ENCODE measurements at places on chromosomes 16 and 17.

- no peak for DNase-seq
Measured at GRCh38 chr16:72928090-72928981, 119.6 kb downstream of the ZFHX3 start.

DNA sequence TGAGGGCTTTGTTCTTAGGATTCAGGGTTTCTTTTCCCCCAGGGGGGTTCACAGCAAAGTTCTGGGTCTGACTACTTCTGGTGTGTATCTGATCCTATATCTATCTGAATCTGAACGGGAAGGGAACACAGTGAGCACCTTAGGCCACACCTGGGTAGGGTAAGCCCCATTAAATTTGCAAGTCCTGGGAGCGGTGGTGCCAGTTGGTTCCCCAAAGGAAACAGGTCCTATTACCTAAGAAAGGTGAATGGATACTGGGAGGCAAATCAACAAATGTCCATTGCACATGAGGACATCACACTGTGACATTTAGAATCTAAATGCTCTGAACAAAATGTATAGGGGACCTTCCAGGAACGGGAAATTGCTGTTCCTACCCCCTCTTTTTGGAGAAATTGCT lies 54.6 kb downstream of the BMERB1 start:
- no peak for DNase-seq

GRCh38 chr16:10971560-10971961 lies 27.2 kb downstream of the CLEC16A start:
- no peak for DNase-seq

- DNase-seq, result no peak
Measured at GRCh38 chr16:51698647-51699046, 547.6 kb upstream of the SALL1 start.

- DNase-seq, result no peak
Measured at GRCh38 chr17:41567317-41567716, 4.5 kb downstream of the KRT9 start.

- no peak for DNase-seq
Measured at GRCh38 chr16:46650254-46650623, 29.1 kb upstream of the SHCBP1 start.

DNA sequence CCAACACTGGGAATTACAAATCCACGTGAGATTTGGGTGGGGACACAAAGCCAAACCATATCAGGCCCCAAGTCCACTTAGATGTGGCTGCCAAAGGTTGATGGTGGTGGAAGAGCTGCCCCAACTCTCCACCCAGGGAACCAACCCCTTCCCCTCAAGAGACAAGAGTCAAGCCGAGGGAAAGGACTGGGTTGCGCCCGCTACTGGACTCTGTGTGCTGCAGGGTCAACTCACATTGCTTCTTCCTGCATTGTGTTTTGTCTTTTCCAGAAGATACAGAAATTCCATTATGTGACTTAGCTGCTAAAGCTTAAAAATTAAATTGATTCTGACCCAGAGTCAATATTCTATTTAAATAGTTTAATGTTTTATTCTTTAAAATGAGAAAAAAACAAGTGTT lies 58.5 kb downstream of the ADAMTS18 start:
- no peak for DNase-seq

- DNase-seq, result no peak
Measured at GRCh38 chr17:49980703-49981197, 11.8 kb downstream of the DLX4 start.

DNA sequence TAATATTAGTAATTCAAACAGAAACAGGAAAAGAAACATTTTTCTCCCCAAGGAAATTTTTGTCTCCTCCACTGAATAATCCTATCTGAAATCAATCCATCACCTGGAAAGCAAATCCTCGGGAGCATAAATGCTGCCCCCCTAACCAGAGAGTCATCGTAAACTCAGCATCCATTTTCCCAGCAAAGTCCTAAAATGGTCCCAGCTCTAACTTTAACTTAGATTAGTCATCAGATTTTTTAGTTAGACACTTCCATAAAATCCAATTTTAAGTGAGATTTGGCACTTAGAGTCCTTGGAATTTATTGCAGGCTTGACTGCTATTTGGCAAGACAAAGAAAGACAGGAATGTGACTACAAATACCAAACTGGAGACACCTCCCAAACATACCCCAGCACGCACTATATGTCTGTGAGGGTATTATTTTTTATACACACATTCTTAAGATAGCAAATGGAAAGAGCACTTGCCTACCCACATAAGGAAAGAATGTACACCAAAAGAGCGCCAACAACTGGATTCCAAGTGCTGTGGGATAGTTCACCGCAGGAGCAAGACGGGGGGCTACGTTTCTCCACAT lies 15.4 kb downstream of the SCO1 start:
- DNase-seq, result no peak

- no peak for DNase-seq
Measured at GRCh38 chr16:19513377-19514053, 8.4 kb downstream of the GDE1 start.

DNA sequence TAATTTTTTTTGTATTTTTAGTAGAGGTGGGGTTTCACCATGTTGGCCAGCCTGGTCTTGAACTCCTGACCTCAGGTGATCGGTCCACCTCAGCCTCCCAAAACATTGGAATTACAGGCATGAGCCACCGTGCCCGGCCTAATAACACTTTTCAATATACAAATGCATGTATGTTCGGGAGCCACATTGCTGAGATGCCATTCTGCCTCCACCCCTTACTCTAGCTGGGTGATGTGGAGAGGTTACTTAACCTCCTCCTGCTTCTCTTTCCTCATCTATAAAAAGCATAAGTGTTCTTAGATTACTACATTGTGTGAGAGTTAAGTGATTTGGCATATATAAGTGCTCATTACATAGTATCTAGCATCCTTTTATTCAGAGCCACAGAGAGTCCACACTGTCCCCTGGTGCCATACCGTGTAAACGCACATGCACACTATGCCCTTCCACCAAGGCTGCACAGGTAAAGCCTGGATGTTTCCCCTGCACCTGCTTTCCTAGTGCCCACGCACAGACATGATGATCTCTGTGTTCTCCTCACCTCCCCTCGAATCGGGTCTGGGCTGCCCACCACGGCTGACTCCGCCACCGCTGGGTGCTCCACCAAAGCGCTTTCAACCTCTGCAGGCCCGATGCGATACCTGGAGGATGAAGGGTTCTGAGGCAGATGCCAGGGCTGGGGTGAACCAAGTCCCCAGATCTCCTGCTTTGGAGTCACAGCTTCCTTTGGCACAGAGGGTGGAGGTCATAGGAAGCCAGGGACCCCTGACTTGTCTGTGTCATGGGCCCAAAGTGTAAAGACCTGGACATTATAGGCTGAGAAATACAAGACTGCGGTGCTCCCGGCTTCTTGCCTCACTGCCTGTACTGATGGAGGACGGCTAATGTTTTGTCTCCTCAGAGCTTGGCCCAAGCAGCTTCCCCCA lies 49.0 kb upstream of the ACSM2B start:
- no peak for DNase-seq

- DNase-seq, result no peak
Measured at GRCh38 chr17:43771463-43771862, 7.3 kb downstream of the DUSP3 start.

GRCh38 chr16:72191551-72191950 lies 19.6 kb upstream of the PMFBP1 start:
- DNase-seq, result no peak

- DNase-seq, result no peak
Measured at GRCh38 chr17:32482568-32483320, 4.0 kb upstream of the CDK5R1 start.

GRCh38 chr17:1058423-1059130 lies 61.6 kb downstream of the TIMM22 start:
- DNase-seq, result peak; percentile 50

- DNase-seq, result no peak
Measured at GRCh38 chr17:82611140-82612058, 36.8 kb downstream of the WDR45B start.

- DNase-seq, result no peak
Measured at GRCh38 chr17:70375406-70375805, 206.1 kb downstream of the KCNJ2 start.

DNA sequence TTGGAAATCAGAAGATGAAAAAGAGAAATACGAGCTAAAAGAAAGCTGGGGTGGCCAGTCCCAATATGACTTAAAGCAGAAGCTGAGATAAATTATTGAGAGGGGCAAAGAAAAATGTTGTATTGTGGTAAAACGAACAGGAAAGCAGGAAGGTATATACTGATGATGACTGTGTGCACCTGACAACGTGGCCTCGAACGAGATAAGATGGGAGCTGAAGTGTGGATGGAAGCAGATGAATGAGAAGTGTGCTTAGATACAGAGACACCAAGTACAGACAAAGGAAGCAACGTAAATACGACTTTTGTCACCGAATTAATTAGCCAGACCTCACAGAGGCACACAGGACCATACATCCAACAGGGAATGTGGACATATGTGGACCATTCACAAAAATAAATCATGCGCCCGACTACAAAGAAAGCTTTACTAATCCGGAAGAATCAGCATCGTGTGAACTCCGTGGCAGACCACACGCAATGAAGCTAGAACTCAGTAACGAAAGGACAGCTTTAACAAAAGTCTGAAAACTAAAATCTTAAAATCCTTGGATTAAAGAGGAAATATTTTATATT lies 218.7 kb downstream of the RPTOR start:
- DNase-seq, result peak; percentile 58

DNA sequence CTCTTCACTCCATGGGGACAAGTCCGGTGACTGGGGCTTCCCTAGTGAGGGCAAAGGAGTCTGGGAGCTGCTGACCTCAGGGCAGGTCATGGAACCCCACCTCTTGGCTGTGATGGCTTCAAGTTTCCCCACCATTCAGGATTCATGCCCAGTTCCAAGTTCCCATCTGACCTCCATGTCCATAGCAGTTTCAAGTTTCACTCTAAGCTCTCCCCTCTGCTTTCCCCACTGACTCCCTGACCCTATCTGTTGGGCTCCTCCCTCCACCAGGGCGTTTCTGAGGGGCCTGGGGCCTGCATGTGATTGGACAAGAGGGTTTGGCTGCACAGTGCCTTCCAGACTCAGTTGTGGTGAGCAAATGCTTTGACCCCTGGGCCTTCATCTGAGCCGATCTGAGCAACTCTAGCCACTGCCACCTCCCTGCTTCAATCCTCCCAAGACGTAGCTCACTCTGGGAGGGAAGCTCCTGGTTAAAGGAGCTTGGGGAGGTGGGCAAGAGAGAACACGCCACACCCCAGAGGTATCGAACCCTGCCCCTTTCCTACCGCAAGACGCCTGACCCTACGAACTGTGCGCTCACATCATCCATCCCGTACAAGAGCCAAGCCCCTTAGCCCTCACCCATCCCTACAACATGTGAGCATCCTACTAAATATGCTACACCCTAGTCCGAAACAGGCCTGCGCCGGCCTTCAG lies 8.3 kb downstream of the ZNF629 start:
- DNase-seq, result no peak

DNA sequence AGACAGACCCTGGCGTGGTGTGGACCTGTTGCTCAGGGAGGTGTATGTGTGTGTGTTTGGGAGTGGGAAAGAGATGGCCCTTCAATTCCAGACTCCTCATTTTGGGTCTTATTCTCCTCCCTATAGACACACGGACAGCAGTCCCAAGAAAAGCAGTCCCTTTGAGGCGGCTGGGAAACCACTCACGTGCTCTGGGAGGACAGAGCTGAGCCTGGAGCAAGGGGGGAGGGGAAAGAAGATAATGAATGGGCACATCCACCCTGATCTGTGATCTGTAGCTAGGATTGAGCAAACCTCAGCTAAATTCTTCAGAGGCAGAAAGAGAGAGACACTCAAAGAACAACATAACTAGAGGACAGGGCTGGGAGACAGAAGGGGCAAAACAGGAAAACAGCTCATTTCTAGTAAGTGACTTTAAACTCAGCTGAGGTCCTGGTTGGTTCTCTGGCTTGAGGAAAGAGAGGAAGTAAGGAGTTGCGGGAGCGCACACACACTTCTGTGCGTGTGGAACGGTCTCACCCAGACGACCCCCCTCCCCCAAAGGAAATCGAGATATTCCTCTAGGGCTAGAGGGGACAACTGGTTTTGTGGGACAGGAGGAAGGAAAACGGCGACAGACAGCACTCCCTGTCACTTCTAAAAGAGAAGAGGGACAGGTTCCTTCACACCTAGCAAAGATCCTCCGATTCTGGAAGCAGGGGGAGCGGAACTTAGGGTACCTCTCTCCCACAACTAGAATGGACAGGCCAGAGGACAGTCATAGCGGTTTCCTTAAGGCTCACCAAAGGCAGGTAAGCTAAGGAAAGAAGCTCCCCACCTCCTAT lies 658 bp downstream of the RAB5C start:
- DNase-seq, result no peak

DNA sequence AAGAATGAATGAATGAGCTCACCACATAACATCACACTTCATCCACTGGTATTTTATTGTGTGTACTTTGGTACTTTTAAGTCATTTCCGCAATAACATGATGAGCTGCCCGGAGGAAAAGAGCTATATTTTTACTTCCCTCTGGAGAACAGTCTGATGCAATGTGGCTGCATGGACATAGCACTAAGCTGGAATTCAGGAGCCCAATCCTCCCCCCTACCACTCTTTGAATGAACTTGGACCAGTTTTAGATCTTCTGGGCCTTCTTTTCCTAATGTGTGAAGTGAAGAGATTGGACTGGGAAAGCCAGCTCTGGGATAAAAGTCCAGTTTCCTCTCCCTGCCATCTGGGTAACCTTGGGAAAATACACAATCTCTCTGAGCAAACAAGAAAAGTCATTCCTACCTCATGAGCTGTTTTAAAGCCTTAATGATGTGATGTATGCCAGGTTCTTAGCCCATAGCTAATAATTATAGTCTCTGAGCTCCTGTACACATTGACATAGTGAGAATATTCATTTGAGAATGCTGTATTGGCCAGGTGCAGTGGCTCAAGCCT lies 79.3 kb downstream of the ABCC12 start:
- DNase-seq, result no peak

DNA sequence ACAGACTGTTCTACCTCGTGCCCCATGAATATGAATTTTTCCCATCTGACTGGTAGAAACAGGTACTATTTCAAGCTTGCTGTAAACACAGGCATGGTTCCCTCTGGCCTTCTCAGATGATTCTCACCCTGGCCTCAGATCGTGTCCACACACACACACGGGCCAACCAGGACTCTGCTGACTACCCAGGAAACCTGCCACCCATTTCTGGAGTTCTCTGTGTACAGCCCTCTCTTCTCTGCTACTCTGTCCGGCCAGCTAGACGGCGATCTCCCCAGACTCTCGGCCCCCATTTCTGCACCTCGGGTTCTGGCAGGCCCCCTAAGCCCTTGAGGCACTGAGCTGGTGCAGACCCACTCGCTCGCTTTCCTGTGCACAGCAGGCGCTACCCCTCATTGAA lies 31.2 kb downstream of the RPA1 start:
- DNase-seq, result no peak

GRCh38 chr17:63450551-63450950 lies 4.4 kb upstream of the CYB561 start:
- DNase-seq, result no peak
